ENCODE measurements at places on chromosomes 12 and 14.

DNA sequence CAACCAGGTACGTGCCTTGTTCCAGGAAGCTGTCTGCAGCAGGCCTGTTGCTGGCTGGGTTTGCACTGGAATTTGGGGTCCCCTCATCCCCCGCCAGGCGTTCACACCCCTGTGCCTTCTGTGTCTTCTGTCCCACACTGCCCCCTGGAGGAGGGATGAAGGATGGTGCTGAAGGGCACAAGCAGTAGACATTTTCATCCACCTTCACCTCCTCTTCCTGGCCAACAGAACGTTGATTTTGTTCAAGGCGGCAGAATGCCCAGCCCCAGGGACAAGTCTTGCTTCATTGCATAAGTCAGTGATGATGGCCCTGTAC is 122.1 kb downstream of the CALM1 start:
- DNase-seq: no peak

DNA sequence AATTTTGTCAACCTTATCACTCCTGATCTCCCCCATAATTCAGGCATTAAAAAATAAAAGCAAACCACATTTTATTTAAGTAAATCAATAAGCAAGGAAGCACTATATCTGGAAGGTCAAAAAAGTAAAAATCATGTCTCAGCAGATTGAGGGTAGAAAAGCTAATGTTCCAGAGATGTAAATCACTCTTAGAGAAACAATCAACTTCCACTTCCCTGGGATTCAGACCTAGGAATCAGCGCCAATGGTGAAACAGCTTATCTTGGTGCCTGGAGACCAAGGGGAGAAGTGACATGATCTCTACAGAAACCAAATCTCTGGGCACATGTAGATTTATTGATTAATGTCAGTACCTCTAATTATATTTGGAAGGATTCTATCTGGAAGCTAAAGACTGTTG is 10.9 kb upstream of the SNX6 start:
- DNase-seq: no peak

DNA sequence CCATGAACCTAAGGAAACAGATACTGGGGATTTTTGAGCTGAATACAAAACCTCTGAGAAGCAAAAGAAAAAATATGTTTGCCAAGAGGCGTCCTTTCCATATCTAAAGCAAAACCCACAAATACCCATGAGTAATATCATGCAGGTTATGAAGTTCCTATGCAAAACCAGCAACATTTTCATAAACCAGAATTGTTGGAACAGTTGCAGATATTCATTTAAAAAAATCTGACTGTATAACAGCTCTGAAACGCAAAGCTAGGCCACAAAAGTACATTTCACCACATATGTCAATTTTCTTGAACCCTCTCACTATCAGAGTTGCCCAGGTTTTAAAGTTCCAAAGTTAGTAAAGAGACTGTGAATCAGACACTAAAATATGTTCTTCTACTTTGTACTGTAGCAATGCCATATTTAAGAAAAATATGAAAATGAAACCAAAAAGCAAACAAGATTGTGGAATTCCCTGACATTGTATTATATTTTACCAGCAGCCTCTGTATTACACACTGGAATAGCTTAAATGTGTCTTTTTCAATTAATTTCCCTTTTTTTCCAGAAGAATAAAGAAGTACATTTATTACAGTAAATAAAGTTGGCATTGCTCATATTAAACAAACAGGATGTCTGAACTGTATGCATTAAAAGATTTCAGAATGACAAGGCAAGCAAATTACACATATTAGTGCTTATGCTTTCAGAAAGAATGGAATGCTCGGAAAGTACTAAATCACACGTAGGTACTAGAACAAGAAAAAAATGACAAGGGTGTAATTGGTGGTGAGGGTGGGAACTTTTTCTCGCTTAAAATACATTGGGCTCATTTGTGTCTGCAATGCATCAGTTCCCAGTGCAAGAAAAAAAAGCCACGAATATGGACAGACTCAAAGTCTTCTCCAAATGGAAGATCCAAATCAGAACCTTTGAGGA is 33.6 kb upstream of the HIF1A start:
- no peak for DNase-seq

GRCh38 chr14:80638620-80639515 is 302.7 kb downstream of the CEP128 start:
- DNase-seq: no peak

DNA sequence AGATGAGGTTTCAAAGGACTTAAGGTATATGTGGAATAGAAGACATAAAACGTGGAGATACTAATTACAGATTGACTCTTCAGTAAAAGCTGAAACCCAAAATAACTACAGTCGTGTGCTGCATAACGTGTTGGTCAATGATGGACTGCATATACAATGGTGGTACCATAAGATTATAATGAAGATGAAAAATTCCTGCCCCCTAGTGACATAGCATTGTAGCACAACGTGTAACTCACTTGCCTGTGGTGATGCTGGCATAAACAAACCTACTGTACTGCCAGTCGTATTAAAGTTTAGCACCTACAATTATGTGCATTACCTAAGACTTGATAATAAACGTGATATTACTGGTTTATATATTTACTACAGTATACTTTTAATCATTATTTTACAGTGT is 150.3 kb downstream of the LRRK2 start:
- no peak for DNase-seq

DNA sequence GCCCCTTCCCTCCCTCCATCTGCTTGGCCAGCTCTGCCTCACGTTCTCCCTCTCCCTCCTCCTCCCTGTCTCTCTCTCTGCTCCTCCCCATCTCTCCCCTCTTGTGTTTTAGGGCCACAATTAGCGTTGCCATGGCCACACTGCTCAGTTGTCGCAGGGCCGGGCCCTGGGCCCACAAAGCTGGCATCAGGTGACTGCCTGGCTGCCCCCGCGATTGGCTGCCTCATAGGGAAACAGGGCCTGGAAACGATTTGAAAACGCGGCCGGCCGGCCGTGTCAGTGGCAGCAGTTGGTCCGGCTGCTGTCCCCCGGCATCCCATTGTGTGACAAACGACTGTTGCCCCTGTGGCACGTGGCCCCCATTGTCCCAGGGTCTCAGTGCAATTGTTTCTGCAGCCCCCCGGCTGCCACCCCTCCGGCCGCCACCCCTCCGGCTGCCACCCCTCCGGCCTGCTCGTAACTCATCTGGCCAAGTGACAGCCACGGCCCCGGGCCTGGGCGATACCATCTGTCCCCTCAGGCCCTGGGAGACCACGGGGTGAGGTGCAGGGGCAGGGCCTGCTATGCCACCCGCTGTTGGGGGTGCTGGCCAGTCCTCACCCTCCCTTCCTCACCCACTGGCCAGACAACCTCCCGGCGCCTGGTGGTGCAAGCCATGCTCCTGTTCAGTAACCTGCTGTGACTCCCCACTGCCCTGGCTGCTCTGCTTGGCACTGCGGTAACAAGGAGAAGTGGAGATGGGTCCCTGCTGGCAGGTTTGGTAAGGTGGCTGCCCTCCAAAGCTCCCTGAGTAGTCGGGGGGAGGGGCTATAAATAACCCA is 17.4 kb downstream of the FOXN4 start:
- no peak for DNase-seq

DNA sequence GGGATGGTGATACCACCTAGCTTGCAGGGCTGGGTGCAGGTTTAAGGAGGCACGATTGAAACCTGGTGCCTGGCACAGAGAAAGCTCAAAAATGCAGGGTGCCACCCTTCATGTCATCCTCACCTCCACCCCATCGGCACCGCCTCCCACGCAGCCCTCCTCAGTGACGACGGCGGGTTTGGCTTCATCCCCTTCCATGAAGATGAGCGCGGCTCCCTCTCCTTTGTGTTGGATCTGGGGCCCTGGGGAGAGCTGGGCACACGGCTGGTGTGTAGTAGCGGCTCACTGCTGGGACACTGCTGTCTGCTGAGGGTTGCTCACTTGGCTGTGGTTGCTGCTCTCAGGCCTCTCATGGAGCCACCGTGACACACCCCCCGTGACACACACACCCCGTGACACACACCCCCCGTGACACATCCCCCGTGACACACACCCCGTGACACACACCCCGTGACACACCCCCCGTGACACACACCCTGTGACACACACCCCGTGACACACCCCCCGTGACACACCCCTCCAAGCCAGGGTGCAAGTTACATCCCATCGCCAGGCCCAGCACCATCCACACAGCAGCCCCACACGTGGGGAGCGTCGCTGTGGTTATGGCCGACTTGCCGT is 42.9 kb upstream of the FZD10 start:
- peak; percentile 89 for DNase-seq

DNA sequence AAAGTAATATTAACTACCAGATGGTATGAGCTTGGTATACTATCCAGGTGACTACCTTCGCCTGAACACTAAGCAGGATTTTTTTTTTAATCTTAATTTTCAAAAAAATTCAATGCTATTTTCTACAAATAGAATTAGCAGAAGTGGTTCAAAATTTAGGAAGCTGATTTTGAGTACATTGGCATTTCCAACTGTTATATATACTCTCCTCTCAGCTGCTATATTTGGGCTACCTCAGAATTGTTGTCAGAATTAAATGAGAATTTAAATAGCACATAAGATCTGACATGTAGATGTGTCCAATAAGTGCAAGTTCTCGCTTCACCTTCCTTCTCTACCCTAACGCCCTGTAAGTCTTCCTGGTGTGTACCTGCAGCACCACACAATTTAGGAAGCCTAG is 83.1 kb downstream of the DUSP6 start:
- no peak for DNase-seq

DNA sequence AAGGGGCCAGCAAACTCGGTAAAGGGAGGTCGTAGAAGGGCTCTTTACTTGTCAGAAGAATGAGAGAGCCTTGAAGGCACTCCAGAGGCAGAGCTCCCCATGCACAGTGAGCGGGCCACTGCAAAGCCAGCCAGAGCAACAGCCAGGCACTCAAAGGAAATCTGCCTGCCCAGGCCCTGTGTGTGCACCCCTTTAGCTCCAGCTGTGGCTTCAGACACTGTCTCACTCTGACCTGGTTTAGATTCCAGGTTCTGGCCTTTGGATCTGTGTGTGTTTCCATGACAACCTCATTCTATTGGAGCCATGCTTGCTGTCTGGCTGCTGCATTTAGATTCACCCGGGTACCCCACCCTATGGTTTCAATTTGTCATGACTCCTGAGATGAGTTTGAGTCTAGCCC is 170.3 kb downstream of the CAPZA3 start:
- DNase-seq: no peak

GRCh38 chr14:46988312-46988711 is 336.7 kb upstream of the RPL10L start:
- no peak for DNase-seq

GRCh38 chr14:73739899-73740617 is 25.9 kb upstream of the PNMA1 start:
- DNase-seq: no peak

- DNase-seq: no peak
Measured at GRCh38 chr14:34722723-34723545, 8.5 kb upstream of the CFL2 start.

GRCh38 chr12:53736592-53736991 is 9.3 kb upstream of the CALCOCO1 start:
- DNase-seq: no peak

DNA sequence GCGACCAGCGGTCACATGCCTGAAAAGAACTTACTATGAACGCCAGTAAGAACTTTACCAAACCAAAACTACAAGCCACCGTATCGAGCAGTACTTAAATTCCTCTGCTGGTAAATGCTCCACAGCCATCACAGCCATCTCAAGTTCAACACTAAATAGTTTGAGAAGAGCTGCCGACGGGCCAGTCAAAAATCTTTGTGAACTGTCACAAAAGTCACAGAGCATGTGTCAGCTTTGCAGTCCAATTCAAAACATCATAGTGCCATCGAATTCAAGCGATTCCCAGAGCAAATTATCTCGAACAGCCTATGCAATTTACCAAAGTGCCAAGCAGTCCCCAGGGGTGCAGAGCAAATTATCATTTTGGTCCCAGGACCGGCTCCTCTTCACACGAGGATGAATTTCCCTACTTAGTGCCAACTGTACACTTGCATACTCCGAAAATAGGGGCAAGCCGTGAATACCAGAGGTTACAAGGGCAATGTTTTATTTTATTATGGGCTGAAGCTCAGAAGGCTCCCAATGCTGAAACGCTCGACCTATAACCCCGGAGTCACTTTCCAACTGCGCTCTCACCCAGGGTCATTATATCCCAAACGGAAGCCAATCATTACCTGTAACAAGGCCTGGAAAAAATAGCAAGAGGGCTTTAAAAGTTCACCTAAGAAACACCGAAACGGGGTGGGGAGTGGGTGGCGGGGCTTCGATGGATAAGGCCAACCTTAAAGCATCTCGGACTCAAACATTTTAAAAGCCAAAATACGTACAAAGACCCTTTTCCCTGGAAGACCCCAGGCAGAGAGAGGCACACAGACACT is 1.1 kb downstream of the LRP6 start:
- DNase-seq: no peak

DNA sequence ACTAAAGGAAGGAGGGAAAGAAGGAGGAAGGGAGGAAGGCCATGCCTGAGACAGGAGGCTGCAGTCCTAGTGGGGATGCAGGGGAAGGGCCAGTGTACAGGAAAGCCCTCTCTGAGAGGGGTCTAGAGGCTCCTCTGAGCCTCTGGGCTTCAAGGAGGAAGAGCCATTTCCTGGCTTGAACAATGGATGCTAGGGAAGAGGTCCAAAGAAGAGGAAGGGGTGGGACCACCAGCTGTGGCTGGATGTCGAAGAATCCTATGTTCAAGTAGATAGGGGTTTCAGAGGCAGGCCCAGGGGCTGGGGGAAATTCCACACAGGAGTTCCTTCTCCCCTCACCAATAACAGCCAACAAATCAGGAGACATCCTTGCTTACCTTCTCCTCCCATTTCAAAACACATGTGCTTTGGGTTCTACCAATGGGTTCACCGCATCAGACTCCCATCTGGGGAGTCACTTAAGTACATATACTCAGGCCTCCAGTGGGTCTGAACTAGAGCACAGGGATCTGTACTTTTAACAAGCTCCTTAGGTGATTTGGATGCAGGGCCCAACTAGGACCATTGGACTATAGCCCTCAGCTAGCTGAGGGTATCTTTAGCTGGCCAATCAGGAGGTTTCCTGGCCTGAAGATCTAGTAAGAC is 32.4 kb downstream of the PRPF40B start:
- no peak for DNase-seq

DNA sequence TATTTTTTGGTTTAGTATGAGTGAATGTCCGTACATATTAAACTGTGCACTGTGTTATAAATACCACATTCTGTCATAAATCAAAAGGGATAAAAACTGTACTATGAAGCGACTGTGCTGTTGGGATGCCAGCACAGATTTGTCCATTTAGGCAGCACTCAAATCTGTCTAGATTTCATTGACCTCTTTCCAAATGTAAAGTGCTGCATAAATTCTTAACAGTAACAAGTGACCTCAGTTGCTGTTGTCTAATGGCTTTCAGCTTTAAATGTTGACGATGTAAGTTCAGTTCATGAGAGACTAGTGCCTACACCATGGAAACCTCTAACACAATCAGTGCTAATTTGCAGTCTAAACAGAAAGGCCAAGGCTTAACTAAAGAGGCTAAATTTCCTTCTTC is 531.4 kb upstream of the LMO3 start:
- no peak for DNase-seq

DNA sequence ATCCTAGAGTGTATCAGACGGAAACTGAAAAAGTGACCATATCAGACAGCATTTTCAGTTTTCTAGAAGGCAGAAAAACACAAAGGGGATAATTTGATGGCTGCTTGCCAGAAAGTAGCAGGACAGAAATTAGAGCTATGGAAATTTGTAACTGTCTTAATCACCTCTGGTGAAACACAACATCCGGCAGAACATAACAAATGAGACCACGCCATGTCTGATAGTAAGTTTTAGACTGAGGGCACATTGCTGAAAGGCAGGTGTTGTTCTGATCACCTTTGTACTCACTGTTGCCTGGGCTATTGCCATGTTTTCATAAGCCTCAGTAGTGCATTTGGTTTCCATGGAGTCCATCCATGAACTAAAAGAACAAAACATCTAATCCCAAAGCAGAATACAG is 290.3 kb downstream of the PAWR start:
- DNase-seq: no peak
